ENCODE measurements at places on chromosomes 4 and X.

- DNase-seq: no peak
Measured at GRCh38 chrX:105696870-105697269, 125.5 kb upstream of the NRK start.

- DNase-seq: no peak
Measured at GRCh38 chrX:113384628-113385027, 544.0 kb upstream of the AMOT start.

DNA sequence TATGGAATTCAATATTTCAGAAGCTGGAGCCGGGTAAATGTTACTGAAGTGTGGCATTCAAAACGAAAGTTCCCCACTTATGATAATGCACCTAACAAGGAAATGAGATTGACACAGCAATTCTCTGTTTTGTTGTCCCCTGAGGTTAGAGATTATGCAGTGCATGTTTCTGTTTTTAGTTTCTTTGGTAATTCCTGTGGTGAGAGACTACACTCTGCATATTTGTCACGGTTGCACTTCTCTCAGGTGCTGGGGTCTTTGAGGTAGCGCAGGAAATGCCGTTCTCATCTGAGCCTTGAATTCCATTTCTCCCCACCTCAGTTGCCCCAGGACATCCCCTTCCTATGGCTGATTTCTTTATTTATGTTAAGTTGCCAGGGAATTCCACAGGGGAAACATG lies 15.3 kb upstream of the BEND4 start:
- DNase-seq: no peak

GRCh38 chr4:6447672-6448171 lies 24.7 kb downstream of the PPP2R2C start:
- DNase-seq: no peak

DNA sequence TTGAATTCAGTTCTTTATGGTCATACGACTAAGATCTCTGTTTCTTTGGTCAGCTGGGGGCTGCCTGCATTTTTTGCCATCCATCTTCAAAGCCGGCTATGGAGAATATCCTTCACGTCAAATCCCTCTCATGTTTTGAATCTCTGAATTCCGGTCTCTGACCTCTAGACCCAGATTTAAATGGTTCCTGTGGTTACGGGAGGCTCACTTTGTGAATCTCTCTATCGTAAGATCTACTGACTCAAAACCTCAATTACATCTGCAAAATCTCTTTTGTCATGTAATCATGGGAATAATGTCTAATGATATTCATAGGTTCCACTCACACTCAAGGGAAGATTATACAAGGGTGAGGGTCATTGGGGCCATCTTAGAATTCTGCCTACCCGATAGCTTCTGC lies 5.7 kb upstream of the MPC1L start:
- no peak for DNase-seq

- DNase-seq: no peak
Measured at GRCh38 chr4:117941611-117942010, 92.7 kb upstream of the NDST3 start.
